ENCODE measurements at places on chromosomes 4 and X. TPM values are rescaled to one million over a fixed set of nuclear protein-coding genes. Genes with fewer than 3 reads are reported as not detected.

MAGEC3 gene
- not detected for total RNA-seq

CTAG2 gene
- total RNA-seq, result not detected

BEX3 gene
- 159 TPM for total RNA-seq

RPS6KA6 gene
- total RNA-seq, result 3.2 TPM

GRCh38 chrX:129360175-129360574, 163.1 kb downstream of the SMARCA1 start:
- DNase-seq, result peak; percentile 23

- peak; percentile 17 for DNase-seq
Observed at GRCh38 chrX:123731987-123732669, 724 bp downstream of the THOC2 start.

- DNase-seq, result no peak
Observed at GRCh38 chr4:140242357-140243277, 88.6 kb upstream of the MAML3 start.

DNA sequence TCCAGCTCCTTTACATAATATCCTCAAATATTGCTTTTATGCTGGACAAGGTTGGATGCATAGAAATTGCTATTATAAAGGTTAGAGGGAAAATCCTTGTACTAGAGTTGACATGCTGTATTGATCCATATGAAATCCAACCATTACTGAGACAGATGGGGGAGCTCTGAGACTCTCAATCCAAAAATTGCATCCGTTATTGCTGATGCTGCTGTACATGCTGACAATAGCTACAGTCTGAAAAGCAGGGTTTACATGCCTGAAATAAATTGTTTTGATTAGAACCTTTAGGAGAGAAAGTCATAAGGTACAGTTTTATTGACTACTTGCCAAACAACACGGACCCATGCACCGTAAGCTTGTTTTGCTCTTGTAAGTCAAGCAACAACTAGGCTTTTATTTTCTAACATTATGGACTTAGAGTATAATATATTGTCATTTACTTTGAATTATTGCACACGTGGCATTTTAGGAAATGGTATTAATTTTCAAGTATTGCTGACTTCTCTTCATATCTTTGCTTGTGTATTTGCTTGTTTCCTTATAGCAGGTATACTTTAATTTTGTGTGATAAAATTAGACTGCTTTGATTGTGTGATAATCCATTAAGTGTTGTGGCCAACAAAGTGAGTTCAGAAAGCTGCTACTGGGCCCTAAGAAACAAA, 1365.2 kb downstream of the STIM2 start:
- peak; percentile 31 for DNase-seq

DNA sequence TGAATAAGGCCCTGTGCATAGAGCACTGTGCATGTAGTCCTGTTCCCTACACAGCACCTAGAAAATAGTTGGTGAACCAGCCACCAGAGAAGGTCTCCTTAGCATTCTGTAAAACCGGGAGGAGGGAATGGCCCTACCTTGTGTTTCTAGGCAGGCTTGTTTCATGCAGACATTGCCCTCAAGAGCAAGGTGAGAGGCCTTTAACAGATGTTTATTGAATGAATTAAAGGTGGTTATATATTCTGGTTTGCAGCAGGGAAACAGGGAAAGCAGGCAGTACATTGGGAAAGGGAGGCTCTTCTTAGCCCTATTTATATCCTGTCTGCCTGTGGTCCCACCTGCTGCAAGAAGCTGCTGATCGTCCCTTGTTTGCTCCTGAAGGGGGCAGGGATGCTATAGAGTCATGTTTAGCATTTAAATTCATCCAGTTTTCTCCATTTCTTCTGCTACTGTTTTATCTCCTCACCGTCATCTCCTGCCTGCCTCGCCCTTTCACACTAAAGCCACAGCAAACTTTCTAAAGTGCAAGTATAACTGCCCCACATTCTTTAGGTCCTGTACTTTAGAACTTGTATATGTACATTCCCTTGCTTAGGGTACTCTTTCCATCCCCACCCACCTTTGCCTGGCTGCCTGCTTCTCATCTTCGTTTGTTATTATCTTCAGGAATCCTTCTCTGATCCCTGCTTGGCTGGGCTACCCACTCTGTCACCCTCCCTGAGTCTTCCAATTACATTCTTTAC, 60.3 kb downstream of the EGF start:
- DNase-seq, result no peak

DNA sequence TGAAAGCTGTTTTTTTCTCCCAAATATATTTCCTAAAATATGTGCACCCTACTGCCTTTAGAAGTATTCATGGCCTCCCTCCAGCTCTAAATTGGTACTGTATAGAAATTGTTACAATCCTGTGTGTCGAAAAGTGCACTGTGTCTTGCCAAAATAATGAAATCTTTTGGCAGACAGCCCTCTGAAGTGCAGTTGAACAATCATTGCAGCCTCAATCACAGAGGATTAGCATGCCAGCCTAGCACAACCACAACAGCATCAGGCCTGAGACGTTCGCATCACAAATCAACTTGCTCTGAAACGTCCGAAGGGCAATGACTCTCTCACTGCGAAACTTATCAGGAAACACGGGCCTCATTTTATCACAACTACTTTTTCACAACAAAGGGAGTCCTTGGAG, 99.0 kb downstream of the ANOS1 start:
- DNase-seq, result peak; percentile 1

GRCh38 chrX:96729868-96730643, 45.4 kb downstream of the DIAPH2 start:
- DNase-seq, result no peak

DNA sequence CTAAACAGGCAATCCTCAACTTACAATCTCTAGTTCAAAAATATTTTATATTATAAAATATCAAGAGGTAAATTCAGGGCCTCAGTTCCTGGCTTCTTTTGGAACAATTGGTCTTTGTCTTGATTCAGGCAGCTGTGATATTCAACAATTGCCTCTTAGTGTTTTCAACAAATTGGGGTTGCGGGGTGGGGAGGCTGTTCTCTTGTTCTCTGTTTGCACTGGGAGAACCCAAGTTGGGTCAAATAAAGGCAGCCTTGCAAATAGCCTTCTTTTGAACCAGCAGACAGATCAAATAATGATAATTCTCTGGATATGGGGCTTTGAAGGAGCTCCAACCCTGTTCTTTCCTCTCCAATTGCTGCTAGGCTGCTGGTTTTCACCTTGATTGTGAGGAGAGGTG, 142.5 kb downstream of the COL4A5 start:
- DNase-seq, result no peak

DNA sequence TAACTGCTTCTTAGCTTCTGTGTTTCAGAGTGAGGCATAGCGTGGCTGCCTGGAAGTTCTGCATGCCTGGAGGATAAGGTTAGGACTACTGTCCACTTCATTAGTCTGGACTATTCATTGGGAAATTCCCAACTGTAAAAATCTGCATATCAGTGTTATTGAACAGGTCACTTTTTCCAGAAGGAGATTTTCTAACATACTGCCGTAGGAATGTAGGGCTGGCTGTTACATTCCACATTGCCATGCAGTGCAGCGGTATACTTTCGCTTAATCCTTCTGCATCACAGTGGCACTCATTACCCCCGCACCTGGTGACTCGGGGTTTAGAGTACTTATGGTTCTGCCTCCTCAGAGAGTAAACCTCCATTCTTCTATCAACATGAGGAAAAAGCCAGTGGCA, 104.6 kb downstream of the NPFFR2 start:
- DNase-seq, result no peak

DNA sequence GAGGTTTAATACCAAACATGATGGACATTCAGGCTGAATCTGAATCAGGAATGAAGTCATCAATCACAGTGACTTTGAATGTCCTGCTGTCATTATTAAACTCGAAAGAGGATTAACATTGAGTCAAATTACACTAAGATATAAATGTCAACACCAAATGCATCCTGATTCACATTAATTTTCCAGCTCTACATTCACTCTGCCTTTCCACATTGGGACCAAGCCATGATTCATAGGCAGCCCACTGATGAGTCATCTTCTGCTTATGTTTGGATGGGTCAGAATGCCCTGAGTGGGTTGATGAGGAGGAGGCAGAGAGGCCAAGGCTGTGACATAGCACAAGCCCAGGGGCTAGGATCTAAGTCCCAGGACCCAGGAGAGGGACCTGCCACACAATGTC, 247.6 kb upstream of the RPS6KA3 start:
- DNase-seq, result peak; percentile 37

GRCh38 chrX:98067611-98068010, 1183.9 kb downstream of the RPA4 start:
- peak; percentile 41 for DNase-seq

DNA sequence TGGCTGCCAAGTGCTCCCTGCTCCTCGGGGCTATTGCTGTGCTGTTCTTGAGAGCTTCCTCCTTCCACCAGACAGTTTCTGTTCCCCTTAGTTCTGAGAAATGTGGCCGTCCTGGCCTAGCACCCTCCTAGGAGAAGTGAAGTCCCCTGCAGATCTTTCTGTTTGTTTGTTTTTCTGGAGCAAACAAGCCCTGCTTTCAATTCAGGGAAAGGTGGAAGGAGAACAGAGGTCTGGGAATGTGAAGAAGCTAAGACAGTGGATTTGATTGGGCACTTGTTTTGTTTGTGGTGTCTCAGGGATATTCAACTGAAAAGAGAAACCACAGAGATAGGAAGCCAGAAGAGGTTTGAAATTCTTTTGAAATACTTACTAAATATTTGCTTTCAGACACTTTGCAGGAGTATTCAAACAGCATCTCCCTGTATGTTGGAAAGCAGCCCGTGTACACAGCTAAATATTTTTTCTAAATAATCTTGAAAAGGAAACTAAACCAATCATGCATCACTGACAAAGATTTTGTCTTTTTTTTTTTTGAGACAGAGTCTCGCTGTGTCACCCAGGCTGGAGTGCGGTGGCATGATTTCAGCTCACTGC, 36.5 kb upstream of the PPM1K start:
- no peak for DNase-seq

DNA sequence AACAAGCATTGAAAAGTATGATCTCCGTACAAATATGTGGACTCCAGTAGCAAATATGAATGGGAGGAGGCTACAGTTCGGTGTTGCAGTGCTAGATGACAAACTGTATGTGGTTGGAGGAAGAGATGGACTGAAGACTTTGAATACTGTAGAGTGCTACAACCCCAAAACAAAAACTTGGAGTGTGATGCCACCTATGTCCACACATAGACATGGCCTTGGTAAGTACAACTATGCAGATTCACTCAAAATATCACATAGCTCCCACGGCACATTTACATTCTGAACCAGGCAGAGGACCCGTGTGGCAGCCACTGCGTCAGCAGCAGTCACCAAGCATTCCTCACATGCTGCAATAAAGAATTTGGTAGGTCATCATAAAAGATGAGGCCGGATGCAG, 41.3 kb downstream of the KLHL5 start:
- DNase-seq, result no peak

- DNase-seq, result no peak
Observed at GRCh38 chrX:42096265-42096920, 173.0 kb upstream of the CASK start.

DNA sequence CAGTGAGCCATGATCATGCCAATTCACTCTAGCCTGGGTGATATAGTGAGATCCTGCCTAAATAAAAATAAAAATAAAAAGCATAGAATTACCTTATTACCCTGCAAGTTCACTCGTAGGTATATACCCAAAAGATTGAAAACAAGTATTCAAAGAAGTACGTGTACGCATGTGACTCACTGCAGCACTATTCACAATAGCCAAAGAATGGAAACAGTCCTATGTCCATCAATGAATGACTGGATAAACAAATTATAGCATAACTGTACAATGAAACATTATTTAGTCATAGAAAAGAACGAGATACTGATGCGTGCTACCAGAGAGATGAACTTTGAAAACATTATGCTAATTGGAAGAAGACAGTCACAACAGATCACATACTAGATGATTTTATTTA, 204.6 kb upstream of the DIAPH2 start:
- no peak for DNase-seq

- DNase-seq, result no peak
Observed at GRCh38 chr4:106021737-106022410, 126.6 kb downstream of the NPNT start.

GRCh38 chr4:5957076-5957475, 61.2 kb downstream of the C4orf50 start:
- DNase-seq, result no peak

DNA sequence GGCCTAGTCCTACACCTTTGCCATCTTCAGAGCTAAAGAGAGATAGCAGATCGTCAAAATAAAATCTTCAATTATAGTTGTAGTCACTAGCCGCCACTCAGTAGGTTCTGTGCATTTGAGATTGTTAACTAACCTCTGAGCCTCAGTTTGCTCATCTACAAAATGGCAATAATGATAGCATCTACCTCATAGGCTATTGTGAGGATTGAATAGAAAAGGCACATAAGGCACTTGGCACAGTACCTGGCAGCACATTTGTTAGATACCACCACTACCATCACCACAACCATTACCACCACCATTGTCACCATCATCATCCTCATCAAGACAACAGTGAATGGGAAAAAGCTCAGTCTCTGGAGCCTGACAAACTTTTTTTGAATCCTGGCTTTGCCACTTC, 134.6 kb downstream of the AMMECR1 start:
- DNase-seq, result no peak

- peak; percentile 20 for DNase-seq
Observed at GRCh38 chr4:37392521-37393255, 148.1 kb downstream of the NWD2 start.

- DNase-seq, result no peak
Observed at GRCh38 chr4:81221303-81222081, 6.5 kb upstream of the PRKG2 start.

GRCh38 chrX:76971393-76972376, 475.5 kb upstream of the FGF16 start:
- no peak for DNase-seq

Data from foreskin keratinocyte (primary cell).